ENCODE measurements at places on chromosomes 5 and 9. TPM values are rescaled to one million over a fixed set of nuclear protein-coding genes. Genes with fewer than 3 reads are reported as not detected.

- DNase-seq = no peak
Observed at GRCh38 chr5:169511708-169512107, 71.9 kb upstream of the SPDL1 start.

DNA sequence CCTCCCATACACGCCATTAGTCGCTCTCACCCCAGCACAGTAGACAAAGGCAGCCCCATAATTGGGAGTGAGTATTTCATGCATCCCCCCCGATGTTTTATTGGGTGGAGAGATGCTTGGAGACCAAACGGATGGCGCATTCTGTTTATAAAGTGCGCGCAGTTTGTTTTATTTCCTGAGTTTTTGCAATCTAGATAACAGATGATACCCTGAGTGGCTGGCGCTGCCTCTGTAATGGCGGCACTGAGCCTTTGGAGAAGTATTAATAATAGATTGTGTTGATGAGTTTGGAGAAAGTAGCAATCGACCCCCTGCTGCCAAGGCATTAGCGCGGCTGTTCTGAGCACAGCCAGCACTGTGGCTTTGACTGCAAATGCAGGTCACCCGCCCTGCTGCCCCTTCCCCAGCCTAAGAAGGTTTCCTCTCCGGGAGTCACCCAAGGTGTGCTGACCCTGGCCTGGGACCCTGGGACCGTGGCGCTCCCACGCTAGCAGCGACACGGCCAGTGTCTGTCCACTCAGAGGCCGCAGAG lies 74.3 kb downstream of the LMX1B start:
- DNase-seq = no peak

DNA sequence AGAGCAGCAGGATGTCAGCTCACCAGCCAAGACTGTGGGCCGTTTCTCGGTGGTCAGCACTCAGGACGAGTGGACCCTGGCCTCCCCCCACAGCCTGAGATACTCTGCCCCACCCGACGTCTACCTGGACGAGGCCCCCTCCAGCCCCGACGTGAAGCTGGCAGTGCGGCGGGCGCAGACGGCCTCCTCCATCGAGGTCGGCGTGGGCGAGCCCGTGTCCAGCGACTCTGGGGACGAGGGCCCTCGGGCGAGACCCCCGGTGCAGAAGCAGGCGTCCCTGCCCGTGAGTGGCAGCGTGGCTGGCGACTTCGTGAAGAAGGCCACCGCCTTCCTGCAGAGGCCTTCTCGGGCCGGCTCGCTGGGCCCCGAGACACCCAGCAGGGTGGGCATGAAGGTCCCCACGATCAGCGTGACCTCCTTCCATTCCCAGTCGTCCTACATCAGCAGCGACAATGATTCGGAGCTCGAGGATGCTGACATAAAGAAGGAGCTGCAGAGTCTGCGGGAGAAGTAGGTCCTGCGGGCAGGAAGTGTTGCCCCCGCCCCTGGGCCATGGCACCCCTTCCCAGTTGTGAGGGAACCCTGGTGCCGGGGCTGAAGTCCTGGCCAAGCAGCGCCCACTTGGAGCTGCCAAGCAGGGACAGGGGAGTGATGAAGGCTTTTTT lies 108.9 kb downstream of the WNK2 start:
- DNase-seq = no peak

GRCh38 chr5:132774896-132775295 lies 2.1 kb downstream of the SEPTIN8 start:
- no peak for DNase-seq

The NEUROG1 gene
- not detected for total RNA-seq

DNA sequence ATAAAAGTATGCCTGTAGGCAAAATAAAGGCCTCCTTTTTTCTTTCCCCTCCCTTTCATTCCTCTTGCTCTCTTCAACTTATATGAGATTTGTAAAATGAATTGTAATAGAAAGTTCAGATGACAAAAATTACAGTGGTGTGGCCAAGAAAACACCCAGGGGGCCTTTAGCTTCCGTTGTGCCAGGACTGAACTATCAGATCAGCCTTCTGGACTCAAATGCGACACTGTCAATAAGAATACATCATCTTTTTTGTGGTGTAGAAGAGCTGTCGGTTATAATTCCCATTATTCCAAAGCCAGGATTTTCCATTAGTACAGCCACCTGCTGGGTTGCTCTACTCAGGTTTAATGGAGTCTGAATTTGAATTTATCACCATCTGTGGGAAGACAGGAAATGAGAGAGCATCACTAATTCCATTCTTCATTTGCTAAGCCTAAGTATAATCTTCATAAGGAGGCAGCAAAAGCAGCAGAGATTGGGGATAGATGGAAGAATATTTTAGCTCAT lies 443.4 kb downstream of the ANXA1 start:
- no peak for DNase-seq

The SHISAL2B gene
- not detected for total RNA-seq

The TEK gene
- total RNA-seq = not detected

DNA sequence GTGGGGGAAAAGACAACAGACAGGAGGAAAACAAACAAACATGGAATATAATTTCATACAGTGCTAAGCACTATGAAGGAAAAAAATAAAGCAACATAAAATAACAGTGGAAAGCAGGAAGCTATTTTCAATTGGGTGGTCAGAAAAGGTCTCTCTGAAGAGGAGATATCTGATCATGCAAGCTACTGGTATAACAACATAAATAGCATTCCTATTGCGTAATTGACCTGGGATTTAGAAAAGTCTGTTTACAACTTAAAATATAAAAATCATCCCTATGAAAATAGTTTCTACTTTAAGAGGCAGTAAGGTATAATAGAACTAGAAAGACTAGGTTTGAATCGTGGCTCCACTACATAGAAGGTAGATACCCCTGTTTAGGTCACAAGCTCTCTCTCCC lies 61.4 kb downstream of the FBXW11 start:
- DNase-seq = no peak

DNA sequence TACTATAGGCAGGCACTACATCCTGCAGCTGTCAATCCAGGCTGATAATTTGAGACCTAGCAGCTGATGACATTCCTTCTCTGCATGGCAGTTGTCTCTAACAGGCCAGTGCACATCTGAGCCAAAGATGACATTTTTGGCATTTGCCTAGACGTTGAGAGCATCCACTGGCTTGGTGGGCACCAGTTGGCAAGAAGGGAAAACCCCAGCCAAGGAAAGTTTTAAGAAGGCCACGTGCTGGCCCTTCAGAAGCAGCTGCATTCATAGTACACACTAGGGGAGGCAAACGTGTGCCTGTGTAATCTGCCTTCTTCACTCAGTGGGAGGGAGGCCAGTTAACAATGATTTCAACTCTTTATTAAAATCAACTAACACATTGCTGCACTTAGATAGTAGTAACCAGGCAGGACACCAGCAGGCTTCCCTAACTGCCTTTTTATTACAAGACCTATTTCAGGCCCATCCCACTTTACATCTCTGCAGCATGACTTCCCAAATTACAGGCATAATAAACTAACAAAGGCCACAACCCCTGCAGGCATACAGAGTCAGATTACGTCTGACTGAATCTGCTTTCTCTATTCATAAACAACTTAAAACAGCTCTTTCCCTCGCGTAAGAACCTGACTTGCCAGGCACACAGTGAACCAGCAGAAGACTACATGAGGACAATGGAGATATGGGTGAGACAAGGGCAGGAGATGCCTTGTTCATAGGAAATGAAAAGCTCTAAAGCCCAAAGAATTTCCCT lies 576.3 kb downstream of the PDE4D start:
- no peak for DNase-seq

The HTR4 gene
- total RNA-seq = not detected

DNA sequence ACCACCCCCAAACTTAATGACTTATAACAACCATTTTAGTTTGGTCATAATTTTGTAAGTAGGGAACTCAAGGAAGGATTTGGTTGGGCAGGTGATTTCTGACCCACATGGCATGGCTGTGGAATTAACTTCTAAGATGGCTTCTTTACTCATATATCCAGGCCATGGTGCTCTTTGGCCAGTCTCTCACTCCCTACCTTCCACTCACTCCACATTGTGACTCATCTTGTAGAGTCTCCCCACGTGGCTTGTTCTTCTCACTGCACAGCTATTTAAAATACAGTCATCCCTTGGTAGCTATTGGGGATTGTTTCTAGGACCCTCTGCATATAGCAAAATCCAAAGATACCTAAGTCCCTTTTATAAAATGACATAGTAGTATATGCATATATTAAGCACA lies 76.6 kb upstream of the MAST4 start:
- DNase-seq = no peak

DNA sequence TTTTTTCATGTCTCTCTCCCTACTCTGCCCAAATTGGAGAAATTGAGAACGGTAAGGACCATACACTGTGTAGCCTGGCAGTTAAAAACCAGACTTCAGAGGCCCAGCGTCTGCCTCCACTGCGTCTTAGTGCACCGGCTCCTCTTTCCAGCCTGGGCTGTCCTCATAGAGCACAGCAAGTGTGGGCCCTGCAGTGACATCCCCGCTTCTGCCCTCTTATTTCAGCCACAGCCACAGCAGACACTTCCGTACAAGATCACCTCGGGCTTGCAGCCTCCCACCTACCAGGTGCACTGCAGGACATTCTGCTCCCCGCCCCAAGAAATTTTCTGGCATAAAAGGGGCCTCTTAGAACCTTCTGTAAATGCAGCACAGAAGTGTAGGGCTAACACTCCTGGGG lies 21.4 kb upstream of the SMIM23 start:
- DNase-seq = no peak

DNA sequence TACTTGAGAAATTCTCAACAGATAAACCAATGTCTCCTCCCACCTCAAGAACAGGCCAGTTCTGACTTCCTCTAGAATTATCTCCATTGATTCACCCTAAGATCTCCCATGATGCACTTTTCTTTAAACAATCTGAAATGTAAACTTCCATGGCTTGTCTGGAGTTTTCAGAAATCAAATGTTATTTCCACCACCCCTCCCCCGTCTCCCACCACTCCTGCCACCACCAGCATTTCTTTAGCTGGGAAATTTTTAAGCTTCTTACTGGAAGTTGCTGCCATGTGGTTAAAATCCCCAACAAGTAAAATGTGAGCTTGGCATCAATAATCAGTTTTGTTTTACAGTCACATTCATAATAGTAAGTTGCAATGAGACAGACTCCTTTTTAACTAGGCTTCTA lies 32.8 kb upstream of the BASP1 start:
- DNase-seq = no peak

DNA sequence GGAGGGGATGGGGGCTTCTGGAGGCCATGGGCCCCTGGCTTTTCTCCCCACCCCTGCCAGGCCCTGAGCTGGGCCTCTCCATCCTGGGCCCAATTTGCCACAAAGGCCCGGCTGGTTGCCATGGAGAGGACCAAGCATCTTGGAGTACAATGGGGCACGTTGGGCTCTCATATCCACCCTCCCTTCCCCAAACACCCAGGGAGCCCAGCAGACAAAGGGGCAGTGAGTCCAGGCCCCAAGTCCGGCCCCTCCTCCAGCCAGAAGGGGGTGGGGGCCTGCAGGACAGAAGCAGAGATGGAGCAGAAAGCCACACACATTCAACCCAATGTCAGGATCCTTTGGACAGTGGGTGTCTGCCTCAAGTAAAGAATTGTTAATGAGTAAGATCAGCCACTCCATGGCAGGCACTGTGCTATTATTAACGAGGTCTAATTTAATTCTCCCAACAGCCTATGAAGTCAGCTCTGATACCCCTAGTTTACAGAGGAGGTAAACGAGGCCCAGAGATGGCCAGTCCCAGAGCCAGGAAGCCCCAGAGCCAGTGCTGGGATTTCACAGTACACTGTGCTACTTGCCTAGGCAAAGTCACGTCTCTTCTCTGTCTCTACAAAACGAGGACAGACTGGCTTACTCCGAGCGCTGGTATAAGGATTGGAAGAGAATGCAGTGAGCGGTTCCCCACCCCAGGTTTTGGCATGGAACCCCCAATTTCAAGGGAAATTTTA lies 2.3 kb downstream of the CRB2 start:
- DNase-seq = no peak

DNA sequence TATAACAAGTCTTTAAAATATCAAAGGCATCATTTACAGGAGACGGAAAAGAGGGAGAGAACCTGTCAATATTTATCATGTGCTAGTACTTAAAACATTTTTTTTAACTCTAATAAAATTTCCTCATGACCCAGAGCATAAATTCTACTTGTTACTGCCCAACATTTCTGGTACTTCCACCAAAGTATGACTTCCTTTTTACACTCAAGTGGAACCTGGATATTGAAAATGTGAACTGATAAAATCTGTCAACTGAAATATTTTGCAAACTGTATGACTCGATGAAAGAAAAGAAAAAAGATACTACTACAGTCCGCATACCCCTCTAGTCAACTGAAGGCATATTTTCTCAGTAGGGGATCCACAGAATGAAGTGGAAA lies 37.1 kb downstream of the FAM13B start:
- DNase-seq = no peak

GRCh38 chr5:32767948-32768467 lies 56.9 kb downstream of the NPR3 start:
- DNase-seq = no peak

GRCh38 chr9:92645041-92645440 lies 24.9 kb downstream of the IPPK start:
- no peak for DNase-seq

The PCDHB11 gene
- total RNA-seq = not detected

The RAB3C gene
- not detected for total RNA-seq

GRCh38 chr5:58849921-58850667 lies 267.2 kb downstream of the RAB3C start:
- no peak for DNase-seq

DNA sequence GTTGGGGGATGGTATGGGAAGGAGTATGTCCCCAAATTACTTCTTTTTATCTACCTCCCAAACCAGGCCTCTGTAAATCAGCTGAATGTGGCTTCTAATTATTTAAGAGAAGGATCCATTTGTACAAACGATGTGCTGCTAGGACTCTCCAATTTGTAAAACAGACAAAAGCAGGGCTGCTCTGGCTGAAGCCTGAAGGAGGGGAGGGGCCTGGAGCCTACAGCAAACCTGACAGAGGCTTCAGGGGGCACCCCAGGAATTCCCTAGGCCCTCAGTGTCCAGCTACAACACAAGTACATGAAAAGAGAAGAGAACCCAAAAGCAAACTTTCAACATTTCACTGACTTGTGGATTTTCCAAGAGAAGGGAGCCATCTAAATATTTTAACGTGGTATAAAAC lies 939.4 kb upstream of the DMAC1 start:
- DNase-seq = no peak

DNA sequence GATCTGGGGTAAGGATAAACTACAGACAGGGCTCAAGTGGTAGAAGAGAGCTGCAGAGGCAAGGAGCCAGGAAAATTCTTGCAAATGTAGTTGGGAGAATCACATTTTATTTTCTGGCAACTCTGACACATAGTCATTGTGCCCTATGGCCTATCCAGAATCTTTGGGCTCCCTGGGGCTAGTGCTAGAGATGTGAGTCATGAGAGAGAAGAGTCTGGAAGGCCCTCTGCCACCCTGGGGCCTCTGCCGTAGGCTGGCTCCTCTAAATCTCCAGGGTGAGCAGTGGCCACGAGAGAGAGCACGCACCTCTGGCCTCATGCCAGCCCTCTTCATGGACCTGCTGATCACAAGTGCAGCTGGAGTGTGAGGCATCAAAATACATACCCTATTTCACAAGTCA lies 74.3 kb upstream of the SSBP2 start:
- DNase-seq = no peak

DNA sequence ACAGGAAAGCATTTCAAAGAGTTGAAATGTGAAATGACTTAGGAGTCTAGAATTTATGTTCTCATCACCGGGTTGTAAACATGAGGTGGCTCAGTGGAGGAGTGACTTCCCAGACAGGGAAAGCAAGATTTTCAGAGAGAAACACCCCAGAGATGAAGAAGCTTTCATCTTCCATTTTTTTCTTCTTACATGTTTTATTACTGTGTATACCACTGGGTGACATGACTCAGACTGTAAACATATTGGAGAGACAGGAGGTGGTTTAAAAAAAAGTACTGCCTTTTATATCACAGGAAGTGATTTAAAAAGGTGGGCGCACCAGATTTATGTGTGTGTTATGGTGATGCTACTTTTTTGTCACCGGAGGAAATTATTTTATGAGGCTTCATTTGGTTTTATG lies 209.1 kb upstream of the TUT7 start:
- no peak for DNase-seq
